ENCODE measurements at places on chromosomes 7 and 10.
A peak's percentile ranks its signal among the peaks of the same experiment; 100 is the strongest.

GRCh38 chr7:114588506-114588905 is 173.9 kb downstream of the FOXP2 start:
- DNase-seq, result no peak

DNA sequence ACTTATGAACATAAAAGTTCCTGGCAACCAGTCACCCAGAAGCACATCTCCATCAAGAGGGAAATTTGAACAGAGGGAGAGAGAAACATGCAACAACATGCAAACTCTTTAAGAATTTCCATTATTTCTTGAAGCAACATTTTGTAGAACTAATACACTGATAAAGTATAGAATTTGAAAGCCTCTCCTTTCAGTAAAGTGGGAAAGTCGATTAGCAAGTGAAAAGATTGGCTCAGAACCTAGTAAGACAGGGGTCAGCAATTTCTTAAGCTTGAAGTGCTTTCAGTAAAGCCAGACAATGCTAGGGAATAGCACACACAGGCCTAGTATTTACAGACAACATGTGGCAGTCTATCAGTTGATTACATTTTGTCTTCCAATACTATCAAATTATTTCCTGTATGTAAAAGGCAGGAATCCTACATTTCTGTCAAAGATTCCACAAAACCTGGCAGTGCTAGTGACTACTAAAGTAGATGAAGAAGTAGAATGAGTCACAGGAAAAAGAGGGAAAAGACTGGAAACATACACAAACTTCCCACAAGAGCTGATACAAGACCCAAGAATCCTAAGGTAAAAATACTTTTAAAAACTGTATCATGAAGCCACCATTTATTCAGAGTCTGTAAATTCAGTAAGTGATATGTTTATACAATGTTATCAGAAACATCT is 25.2 kb downstream of the DNAJC1 start:
- no peak for DNase-seq

GRCh38 chr7:117992635-117993376 is 119.6 kb upstream of the CTTNBP2 start:
- DNase-seq, result no peak

DNA sequence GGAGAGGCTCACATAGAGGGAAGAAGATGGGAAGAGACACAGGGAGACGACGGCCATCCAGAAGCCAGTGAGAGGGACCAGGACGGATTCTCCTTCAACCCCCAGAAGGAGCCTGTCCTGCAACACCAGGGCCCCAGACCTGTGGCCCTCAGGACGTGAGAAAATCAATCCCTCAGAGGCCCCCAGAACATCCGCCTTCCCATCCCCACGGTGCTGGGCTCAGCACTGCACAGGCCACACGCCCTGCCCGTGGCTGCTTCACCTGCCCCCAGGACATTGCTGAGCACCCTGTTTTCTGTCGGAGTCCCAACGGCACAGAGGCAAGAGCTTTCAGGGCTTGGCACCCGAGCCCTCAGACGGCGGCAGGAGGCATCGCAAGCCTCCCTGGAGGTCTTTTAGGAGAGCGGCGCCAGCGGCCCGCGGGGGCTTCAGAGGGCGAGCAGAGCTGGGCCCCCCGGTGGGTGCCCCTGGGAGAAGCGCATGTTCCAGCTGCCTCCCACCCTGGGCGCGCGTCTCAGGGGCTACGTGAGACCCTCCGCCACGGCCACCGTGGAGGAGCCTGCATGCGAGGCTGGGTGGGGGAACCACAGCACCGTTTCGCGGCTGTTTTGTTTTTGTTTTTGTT is 42.8 kb downstream of the PDGFA start:
- no peak for DNase-seq

DNA sequence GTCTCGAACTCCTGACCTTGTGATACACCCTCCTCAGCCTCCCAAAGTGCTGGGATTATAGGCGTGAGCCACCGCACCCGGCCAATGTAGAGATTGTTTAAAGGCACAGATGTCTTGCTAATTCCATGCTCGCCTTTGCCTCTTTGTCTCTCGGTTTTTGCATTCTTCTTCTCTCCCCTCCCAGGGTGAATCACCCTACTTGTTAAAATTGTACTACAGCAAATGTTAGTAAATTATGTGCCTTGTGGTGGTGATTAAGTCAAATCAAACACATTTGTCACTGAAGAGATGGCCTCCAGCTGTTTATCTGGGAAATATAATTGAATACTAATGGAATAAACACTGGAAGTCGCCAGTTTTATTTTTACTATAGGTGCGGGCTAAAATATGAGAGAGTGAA is 384.4 kb upstream of the AUTS2 start:
- peak; percentile 80 for DNase-seq

- DNase-seq, result no peak
These were observed 196.8 kb upstream of the PTPRZ1 start for GRCh38 chr7:121676168-121676567.

- DNase-seq, result no peak
These were observed 175.1 kb upstream of the ADCY1 start for GRCh38 chr7:45399069-45399468.

- no peak for DNase-seq
These were observed 233.2 kb downstream of the SORCS1 start for GRCh38 chr10:106931159-106931852.

DNA sequence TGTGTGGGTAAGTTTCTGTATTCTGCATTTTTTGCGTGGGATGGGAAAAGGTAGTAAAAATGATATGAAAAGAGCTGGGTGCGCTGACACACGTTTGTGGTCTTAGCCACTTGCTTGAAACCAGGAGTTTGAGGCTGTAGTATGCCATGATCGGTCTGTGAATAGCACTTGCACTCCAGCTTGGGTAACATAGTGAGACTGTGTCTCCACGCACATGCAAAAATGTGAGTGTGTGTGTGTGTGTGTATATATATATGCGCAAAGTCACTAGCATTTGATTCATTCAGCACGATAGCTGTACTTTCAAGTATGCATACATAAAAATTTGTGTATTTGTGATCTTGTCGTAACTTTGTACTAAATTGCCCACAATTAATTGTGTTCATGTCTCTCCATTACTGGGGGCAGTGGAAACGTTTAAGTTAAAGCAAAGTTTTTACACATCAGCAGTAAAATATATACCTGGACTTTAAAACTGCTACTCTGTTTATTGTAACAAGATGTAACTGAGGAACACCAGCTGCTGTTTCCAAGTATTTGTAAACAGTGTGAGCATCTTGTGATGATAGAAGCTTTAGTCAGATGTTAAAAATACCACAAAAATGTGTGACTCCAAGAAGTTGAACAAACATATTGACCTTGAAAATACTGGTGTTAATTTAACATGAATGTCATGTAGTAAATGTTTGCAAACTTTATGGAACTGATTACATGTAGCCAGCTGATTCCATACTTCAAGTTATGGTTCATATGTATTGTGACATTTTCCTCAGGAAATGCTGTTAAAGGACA is 1.6 kb downstream of the ZRANB1 start:
- no peak for DNase-seq

- no peak for DNase-seq
These were observed 39.8 kb upstream of the BHLHA15 start for GRCh38 chr7:98171449-98171848.

GRCh38 chr7:91573405-91573804 is 307.1 kb downstream of the MTERF1 start:
- no peak for DNase-seq

DNA sequence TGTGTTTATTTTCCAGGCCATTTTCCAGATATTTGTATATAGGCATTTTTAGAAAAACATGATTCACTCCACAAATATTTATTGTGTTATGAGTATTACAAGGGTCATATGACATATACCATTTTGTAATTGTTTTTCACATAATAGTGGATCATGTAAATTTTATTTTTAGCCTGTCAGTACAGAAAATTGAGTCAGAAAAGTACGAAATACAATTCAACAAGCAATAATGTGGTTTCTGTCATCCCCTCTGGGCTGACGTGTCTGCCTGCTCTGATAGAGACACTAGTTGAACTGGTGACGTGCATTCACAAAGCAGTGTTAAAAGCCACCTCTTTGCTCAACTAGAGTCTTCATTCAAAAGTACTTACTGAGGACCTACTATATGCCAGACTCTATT is 97.9 kb upstream of the STEAP1B start:
- DNase-seq, result no peak

GRCh38 chr7:139981511-139981895 is 81.2 kb downstream of the PARP12 start:
- DNase-seq, result no peak

GRCh38 chr7:155597753-155598140 is 46.7 kb upstream of the RBM33 start:
- no peak for DNase-seq

- no peak for DNase-seq
These were observed 251.7 kb upstream of the CXCL12 start for GRCh38 chr10:44636625-44637024.

DNA sequence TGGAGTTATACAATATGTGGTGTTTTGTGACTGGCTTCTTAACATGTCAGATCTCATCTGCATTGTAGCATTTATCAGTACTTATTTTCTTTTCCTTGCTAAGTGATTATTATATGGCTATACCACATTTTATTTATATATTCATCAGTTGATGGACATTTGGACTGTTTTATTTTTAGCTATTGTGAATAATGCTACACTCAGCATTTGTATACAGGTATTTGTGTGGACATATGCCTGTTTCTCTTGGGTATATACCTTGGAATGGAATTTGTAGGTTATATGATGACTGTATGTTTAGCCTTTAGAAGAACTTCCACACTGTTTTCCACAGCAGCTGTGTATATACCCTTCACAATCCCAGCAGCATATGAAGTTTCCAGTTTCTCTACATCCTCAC is 86.5 kb downstream of the GSDME start:
- DNase-seq, result no peak

GRCh38 chr7:95047291-95047690 is 139.9 kb downstream of the PPP1R9A start:
- DNase-seq, result no peak

GRCh38 chr7:99409806-99410205 is 1.0 kb downstream of the BUD31 start:
- no peak for DNase-seq

DNA sequence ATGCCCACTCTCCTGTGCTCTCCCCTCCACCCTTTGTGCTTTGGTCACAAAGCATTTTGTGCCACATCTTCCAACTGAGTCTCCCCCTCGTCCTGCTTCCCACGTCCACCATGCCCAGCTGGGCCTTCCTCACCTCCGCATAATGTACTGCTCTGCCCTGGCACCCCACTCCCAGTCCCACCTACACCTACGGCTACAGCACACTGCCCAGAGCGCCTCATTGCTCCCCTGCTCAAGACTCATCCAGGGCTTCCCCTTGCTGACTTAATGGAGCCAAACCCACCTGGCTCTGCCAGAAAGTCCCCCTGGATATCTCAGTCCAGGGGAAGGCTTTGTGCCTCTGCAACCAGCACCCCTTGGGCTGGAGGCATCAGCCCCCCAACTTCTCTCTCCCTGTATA is 299.2 kb upstream of the ZMIZ1 start:
- no peak for DNase-seq

DNA sequence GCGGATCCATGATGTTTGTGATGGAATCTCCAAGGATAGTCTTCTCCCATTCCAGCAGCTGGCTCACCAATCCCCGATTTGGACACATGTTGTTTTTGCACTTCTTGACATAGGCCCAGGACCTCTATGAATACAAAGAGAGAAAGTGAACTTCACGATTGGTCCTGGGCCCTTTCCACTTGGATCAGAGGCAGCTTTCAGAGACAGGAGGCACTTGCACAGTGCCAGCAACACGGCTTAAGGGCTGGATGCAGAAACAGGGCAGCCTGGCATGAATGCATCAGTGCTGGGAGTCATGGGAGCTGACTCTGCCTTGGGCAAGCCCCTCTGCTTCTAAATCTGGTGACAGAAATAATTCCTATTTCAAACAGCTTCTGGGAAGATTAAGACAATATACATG is 2.1 kb upstream of the TMEM120A start:
- no peak for DNase-seq

DNA sequence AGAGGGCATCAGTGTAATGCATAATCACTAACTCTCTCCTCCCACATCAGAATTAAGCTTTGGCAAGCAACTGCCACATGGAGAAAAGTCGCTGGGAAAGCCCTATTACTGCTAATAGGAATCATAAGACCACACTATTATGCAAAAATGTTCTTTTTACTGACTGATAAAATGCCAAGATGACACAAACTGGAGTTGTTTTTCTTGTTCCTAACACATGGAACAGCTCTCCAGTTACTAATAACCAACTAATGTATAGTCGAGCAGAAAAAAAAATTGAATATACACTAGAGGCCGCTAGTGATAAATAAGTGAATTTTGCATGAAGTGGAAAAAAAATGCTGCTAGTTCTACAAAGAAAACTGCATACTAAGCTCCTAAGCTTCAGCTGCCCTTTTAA is 165.6 kb downstream of the TPK1 start:
- no peak for DNase-seq

GRCh38 chr10:32323051-32323450 is 23.9 kb downstream of the EPC1 start:
- DNase-seq, result no peak

- peak; percentile 17 for DNase-seq
These were observed 17.7 kb upstream of the NODAL start for GRCh38 chr10:70459061-70459773.

- no peak for DNase-seq
These were observed 14.4 kb downstream of the SCIN start for GRCh38 chr7:12584930-12585329.

DNA sequence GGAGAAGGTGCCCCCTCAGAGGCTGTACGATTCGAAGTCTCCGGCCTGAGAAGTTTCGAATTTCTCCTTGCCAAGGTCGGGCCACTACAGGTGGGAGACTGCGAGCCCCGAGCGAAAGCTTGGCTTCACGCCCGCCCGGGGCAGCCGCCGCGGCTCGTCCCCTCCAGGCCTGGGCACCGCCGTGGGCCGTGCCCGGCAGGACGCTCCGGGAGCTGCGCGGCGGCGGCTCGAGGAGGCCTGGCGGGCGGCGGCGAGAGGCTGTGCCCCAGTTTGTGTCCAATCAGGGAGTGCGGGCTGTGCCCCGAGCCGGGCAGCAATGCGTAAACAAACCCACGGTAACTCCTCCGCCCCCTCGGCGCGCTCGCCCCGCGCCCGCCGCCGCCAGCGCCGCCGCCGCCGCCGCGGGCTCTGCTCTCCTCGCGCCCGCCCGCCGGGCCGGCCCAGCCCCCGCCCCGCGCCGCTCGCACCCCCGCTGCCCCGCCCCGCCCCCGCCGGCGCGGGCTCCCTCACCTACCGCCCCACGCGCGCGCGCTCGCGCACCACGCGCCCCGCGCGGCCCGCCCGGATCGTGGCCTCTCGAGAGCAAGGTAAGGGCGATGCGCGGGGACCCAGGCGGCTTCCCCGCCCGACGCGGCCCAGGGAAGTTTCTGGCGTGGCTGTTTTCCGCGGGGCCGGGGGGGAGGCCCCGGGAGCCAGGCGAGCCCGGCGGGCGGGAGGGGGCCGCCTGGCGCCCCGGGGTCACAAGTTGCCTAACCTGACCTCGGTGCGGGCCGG is 57.8 kb upstream of the PCGF5 start:
- peak; percentile 76 for DNase-seq
